IMR-90 (cell line): ENCODE measurements at places on chromosomes 12 and 14. TPM values are rescaled to one million over a fixed set of nuclear protein-coding genes. Genes with fewer than 3 reads are reported as not detected.

Gene C12orf54
- not detected in 2 replicates for total RNA-seq

Gene COQ5
- total RNA-seq, result 25.1 and 29.4 TPM in 2 replicates

Gene AKAP3
- 0.54 and 0.56 TPM in 2 replicates for total RNA-seq

Gene AQP2
- not detected in 2 replicates for total RNA-seq

Gene CRACR2A
- 0.54 and 0.83 TPM in 2 replicates for total RNA-seq

Gene BATF
- not detected in 2 replicates for total RNA-seq

Gene CATSPERB
- total RNA-seq, result not detected in 2 replicates
